HS-5 (cell line): ENCODE measurements at places on chromosomes 2 and 18.

GRCh38 chr2:166609183-166609959 is 115.3 kb upstream of the SCN7A start:
- DNase-seq: no peak

GRCh38 chr2:100390001-100390940 is 27.2 kb downstream of the CHST10 start:
- no peak for DNase-seq

- no peak for DNase-seq
These were observed 855.1 kb upstream of the ACVR2A start for GRCh38 chr2:146989741-146990140.

- peak; percentile 56 for DNase-seq
These were observed 54.0 kb downstream of the HRH4 start for GRCh38 chr18:24514439-24514838.

- DNase-seq: no peak
These were observed 107.2 kb downstream of the SCG2 start for GRCh38 chr2:223494942-223495341.

- no peak for DNase-seq
These were observed 707.5 kb upstream of the FSHR start for GRCh38 chr2:49861821-49862220.
